ENCODE measurements at places on chromosomes 12 and 14.

- no peak for DNase-seq
Measured at GRCh38 chr12:1094714-1095113, 103.7 kb downstream of the ERC1 start.

GRCh38 chr12:132342251-132343227 is 13.2 kb upstream of the GALNT9 start:
- DNase-seq = no peak

DNA sequence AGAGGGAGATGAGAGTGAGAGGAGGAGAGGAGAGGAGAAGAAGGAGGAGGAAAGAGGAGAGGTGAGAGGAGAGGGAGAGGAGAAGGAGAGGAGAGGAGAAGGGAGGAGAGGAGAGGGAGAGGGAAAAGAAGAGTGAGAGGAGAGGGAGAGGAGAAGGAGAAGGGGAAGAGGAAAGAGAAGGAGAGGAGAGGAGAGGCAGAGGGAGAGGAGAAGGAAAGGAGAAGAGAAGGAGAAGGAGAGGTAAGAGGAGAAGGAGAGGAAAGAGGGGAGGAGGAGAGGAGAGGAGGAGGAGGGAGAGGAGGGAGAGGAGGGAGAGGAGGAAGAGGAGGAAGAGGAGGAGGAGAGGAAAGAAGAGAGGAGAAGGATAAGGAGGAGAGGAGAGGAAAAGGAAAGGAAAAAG is 266.8 kb downstream of the ITPR2 start:
- no peak for DNase-seq

GRCh38 chr12:47838286-47838931 is 18.7 kb upstream of the HDAC7 start:
- DNase-seq = peak; percentile 25

DNA sequence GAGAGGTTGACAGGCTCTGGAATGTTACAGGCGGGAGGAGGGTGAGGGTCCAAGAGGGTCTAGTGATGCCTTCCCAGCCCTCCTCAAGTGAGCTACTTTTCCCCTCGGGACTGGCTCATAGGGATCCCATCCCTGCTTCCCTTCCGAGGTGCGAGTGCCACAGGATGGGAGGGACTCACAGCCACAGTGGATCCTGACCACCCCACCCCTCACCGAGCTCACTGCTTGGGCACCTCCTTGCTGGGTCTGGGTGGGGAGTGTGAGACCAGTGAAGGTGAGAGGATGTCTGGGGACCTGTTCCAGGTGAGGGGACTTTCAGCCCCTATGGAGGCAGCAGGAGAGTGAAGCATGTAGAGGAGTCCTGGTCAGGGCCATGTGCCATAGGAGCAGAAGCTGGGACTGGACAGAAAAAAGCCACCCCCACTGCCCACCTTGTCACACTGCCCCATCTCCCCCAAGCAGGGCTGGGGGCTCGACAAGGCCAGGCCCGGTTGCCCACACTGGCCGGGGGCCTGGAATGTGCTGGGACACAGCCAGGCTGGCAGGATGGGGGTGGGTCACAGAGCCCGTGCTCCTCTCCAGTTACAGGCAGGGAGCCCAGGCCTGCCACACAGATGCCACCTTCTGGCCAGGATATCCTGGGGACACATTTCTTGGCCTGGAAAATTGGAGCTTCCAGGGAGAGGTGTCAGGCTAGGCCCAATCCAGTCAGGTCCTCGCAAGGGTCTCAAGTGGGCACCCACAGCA is 1.7 kb upstream of the TNS2 start:
- no peak for DNase-seq

DNA sequence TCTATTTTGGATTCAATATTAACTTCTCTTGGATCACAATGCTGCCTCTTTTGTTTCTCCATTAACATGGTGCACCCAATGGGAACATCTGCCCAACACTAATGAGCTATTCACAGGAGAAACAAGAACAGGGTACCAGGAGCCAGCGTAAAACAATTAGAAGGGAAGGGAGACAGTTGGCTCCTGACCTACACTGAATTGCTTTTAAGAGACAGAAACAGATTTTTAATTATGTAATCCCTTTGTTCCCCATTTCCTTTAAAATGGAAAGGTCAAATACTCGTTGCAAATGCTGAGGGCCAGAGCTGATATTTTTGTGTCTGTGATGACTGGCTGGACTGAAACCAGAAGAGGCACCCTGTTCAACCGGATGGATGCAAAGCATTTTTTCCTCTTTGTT is 108.3 kb downstream of the SEC23A start:
- no peak for DNase-seq

DNA sequence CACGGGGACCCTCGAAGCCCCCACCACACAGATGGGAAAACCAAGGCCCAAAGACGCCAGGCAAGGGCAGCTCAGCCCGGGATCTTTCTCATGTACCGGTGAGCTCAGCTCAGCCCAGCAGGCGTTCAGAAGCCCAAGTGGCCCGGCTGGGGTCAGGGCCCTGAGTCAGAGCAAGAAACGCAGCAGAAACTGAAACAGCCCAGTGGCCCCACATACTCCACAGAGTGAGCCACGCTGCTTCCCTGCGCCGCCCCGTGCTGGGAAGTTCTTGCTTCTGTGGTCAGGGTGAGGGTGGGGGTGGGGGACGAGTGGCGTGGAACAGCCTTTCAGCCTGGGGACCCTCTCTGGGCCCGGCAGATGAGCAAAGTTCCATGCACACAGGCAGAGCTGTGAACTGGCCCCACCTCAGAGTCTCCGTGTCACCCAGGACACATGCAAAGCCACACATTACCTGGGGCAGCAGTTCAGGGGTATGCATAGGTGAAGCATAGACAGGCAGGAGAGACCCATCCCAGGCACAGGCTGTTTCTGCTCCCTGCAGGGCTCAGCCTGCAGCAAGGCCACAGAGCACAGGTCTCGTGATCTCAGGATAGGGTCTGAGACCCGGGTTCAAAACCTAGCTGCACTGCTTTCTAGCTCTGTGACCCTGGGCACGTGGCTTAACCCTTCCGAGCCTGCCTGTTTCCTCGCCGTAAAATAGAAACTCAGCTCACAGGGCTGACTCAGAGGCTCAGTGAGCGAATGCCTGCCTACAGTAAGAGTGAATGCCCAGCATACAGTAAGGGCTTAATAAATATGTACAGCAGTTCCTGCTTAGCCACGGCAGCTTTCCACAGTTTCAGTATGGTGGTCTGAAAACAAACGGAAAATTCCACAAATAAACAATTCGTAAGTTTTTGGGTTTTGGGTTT is 21.6 kb downstream of the NCOR2 start:
- DNase-seq = no peak

DNA sequence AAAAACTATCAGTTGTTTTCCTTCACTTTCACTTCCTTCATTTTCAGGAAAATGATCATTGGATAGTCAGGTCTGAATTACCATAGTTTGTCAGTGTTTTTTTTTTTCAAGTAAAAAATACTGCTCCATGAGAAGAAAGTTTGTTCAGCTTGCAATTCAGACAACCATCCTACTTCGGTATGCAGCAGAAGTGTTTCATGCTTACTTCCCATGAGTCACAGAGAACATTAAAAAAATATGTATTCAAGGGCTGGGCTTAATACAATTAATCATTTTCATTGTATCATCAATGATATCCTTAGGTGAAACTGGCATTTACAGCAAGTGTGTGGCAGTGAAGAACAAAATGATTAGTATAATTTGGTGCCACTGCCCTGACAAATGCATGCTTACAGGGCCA is 21.6 kb downstream of the PYM1 start:
- no peak for DNase-seq

DNA sequence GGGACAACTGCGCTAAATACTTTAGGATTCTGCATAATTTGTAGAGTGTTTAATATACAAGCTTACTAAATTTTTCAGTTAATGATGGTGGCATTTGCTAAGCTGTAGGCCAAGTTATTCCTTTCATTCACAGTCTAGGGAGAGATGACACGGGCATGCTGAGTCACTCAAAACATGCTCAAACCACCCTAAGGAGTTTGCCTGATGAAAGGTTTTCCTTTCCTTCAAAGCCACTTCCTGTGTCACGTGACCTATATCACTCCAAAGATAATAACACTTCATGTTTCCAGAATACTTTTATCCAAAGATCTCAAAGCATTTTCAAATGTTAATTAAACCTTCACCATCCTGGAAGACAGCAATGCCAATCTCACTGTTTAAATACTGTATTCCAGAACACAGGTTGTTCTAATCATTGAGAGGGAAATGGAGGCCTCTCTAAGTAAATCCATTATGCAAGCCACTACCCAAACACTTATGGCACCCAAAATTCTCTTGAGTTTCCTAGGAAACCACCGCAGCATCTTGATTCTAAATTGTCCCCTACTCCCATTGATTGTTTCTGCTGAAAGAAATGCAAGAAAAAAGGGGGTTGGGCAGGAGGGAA is 207.0 kb upstream of the CDKN3 start:
- no peak for DNase-seq

GRCh38 chr12:7583471-7583870 is 79.9 kb upstream of the CD163 start:
- no peak for DNase-seq

All from AML-193 (cell line).